Neural progenitor cell (in vitro differentiated cells): ENCODE measurements at places on chromosomes 4 and X. TPM values are rescaled to one million over a fixed set of nuclear protein-coding genes. Genes with fewer than 3 reads are reported as not detected.

GRCh38 chr4:99485212-99485611, 25.6 kb upstream of the C4orf17 start:
- DNase-seq = no peak

MAMLD1 gene
- 0.25 TPM in 1 of 2 replicates, not detected in the other for total RNA-seq

DNA sequence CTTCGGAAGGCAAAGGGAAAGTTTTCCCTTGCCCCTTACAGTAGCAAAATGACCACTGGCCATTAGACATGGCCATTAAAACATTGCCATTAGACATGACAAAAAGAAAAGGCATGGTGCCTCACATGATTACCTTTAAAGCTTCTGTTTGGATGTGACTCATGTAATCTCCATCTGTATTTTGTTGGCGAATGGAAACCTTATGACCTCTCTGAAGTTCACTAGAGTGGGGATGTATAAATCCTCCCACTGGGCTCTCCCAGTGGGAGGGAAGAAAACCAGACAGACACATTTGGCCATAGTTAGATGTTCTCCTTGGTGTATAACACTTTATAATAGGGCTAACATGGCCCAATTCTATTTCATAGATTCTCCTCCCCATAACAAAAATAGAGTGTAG, 152.6 kb downstream of the MAGEB17 start:
- DNase-seq = no peak

- peak; percentile 5 for DNase-seq
Observed at GRCh38 chrX:15242899-15243555, 26.9 kb downstream of the ASB9 start.

QRFPR gene
- total RNA-seq = 0.25 TPM in 1 of 2 replicates, not detected in the other

PIN4 gene
- 21.6 and 21.7 TPM in 2 replicates for total RNA-seq
